ENCODE measurements at places on chromosomes 11 and 22.

- no peak for DNase-seq
These were observed 111.3 kb downstream of the PLEKHA7 start for GRCh38 chr11:16902781-16903378.

GRCh38 chr22:26452236-26453016 is 23.4 kb downstream of the ASPHD2 start:
- DNase-seq: no peak

GRCh38 chr11:114384487-114384886 is 15.8 kb downstream of the C11orf71 start:
- DNase-seq: no peak

DNA sequence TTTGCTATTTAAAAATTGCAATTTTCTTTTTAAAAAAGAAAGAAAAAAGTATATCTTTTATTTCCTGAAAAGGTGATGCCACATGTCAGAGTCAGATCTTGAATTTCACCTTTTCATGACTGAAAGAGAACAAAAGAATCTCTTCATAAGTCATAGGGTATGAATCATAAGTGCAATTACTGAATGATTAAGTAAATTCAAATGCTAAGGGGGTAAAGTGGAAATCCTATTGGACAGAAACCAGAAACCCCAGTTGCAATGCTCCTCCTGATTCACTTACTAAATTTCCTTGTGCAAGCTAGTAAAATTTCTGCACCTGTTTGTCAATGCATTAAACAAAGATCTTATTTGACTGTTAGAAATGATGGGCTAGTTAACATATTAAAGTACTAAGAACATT is 8.2 kb upstream of the PRRG4 start:
- no peak for DNase-seq

DNA sequence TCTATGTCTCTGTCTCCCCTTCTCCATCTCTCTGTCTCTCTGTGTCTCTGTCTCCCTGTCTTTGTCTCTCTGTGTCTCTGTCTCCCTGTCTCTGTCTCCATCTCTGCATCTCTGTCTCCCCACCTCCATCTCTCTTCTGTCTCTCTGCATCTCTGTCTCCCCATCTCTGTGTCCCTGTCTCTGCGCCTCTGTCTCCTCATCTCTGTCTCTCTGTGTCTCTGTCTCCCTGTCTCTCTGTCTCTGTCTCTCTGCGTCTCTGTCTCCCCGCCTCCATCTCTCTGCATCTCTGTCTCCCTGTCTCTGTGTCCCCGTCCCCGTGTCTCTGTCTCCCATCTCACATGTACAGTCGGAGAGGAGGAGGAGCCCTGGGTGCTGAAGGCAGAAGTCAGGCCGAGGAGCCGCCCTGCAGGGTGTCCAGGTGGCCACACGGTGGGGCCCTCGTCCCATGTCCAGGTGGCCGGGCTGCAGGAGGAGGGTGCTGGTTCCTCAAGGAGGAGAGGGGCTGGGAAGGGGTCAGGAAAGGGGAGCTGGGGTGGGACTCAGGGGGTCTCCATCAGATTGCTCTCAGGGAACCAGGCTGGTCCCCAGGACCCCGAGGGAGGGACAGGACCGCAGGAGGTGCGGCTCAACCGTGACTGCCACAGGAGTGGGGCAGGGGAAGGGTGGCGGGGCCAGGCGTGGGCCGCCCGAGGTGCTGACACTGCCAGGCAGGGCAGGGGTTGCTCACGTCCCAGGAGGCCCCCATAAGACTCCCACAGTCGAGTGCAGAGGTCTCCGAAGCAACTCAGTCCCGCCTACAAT is 25.6 kb upstream of the TH start:
- no peak for DNase-seq

DNA sequence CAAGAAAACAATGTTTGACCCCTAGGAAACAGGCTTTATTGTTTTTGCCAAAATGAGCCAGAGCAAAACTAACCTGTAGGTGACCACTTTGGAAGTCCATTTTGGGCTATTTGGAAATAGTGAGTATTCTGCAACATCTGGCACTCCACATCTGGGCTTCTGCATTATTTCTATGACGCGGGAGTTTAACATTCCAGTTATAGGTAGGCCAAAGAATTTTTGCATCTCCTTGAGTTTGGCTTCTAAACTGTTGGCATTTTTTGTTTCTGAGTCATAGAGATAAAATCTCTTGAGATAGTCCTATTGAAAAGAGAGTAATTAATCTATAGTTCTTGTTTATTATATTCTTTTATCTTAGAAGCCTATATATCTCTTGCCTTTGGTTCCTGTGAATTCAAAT is 2.9 kb downstream of the MMP7 start:
- no peak for DNase-seq

- no peak for DNase-seq
These were observed 7.7 kb downstream of the FRMD8 start for GRCh38 chr11:65394125-65394536.

DNA sequence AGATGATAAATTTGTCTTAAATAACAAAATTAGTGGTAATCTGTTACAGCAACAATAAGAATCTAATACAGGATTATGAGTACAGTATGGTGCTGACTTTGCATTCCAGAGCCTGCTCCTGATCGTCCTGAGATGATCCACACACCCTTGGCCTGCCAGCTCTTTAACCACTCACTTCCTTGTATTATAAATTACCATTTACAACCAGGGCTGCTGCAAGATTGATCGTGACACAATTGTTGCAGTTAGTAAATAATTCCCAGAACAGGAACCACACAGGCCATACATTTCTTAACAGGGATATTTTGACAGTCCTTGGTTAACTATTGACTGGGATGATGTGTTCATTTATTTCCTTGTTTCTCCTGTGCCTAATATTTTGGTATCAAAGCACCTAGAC is 3.8 kb upstream of the CBLIF start:
- DNase-seq: no peak

DNA sequence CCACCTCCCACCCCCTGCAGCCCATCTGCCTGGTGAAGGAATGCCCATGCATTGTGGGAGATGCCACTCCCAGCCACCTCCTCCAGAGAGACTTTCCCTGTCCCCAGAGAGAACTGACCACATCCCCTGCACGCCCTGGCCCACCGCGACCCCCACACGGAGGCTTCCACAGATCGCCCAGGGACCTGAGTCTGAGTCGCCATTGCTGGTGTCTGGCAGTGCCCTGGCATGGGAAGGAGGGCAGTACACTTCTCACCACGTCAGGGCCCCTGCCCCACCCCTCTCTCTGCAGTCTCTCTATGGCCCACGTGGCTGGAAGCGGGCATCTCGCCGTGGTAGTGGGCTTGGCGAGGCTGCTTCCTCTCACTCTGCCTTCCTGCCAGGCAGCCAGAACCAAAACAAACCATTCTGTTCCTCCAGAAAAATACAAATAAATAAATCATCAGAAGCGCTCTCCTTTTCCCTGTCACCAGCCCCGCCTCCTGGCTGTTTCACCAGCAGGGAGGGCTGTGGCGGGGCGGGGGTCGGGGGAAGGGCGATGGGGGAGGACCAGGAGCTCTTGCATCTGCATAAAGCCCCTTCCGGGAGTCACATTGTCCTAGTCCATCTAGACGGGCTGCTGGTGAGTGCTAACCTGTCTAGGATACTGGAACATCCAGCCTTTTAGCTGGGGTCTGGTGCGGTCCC is 20.9 kb downstream of the SHISAL1 start:
- no peak for DNase-seq

GRCh38 chr11:112537846-112538330 is 277.2 kb upstream of the PLET1 start:
- DNase-seq: no peak

Data from left renal cortex interstitium (tissue), 4 donors.